ENCODE measurements at places on chromosomes 5 and 9. TPM values are rescaled to one million over a fixed set of nuclear protein-coding genes. Genes with fewer than 3 reads are reported as not detected.

PRUNE2 gene
- 0.02 TPM for total RNA-seq

- DNase-seq, result no peak
Observed at GRCh38 chr9:89345476-89345875, 27.2 kb downstream of the SECISBP2 start.

DNA sequence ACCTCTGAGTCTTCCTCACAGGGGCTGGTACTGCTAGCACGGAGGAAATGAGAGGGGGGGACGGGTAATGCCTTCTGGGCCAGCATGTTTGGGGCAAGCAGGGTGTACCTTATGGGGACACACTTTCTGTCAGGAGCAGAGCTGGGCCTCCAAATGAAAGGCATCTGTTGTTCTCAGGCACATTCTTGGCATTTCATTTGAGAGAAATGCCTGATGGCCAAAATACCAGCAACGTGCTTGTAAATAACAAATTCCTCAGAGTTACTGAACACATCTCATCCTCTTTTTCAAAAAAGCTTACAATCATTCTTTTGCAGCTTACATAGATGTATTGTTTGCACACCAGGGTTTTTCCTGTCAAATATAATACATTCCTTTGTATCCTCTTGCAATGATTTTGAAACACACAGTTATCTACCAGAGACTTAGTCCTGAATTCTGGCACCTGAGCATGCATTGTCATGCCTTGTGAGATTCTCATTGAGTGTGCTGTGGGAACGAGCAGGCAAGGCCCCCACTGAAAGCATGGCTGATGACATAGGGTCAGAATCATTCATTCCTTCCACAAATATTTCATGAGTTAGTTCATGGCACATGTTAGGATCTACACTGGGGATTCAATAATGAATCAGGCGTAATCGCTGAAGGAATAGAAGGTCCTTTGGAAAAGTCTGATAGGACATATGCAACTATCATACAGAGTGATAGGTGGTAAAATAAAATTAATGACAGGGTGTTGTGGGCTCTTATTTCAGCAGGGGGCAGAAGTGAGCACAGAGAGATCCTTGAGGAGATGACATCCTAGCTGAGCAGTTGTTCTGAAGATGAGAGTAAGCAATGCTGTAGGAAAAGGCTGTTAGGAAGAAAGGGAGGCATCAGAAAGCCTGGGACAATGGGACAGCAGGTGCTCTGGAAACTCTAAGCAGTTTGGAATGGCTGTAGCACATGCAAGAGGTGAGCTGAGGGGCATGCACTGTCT, 260.9 kb upstream of the TUT7 start:
- DNase-seq, result peak; percentile 37

ZDHHC11 gene
- total RNA-seq, result 1.4 TPM
